ENCODE measurements at places on chromosomes 1 and 21. TPM values are rescaled to one million over a fixed set of nuclear protein-coding genes. Genes with fewer than 3 reads are reported as not detected.

The ERG gene
- not detected for total RNA-seq

The ZNF648 gene
- total RNA-seq: 0.34 TPM

The SORT1 gene
- 96.1 TPM for total RNA-seq

The CORT gene
- 0.33 TPM for total RNA-seq

The CSTB gene
- 52.3 TPM for total RNA-seq

The NPL gene
- 21.3 TPM for total RNA-seq

The ECM1 gene
- total RNA-seq: 58.2 TPM

The GJA9 gene
- not detected for total RNA-seq

The SLC2A5 gene
- total RNA-seq: under 0.01 TPM

The S100A5 gene
- total RNA-seq: not detected
